Stimulated activated CD4-positive, alpha-beta T cell treated with anti-CD3 and anti-CD28 coated beads, Interleukin-2, amount 100 ng/mL, for 24 hours (primary cell): ENCODE measurements at places on chromosomes 5 and 9.

- no peak for DNase-seq
These were observed 193.6 kb upstream of the SMC2 start for GRCh38 chr9:103900466-103900865.

- DNase-seq, result no peak
These were observed 65.4 kb downstream of the ADCY2 start for GRCh38 chr5:7461371-7461770.

DNA sequence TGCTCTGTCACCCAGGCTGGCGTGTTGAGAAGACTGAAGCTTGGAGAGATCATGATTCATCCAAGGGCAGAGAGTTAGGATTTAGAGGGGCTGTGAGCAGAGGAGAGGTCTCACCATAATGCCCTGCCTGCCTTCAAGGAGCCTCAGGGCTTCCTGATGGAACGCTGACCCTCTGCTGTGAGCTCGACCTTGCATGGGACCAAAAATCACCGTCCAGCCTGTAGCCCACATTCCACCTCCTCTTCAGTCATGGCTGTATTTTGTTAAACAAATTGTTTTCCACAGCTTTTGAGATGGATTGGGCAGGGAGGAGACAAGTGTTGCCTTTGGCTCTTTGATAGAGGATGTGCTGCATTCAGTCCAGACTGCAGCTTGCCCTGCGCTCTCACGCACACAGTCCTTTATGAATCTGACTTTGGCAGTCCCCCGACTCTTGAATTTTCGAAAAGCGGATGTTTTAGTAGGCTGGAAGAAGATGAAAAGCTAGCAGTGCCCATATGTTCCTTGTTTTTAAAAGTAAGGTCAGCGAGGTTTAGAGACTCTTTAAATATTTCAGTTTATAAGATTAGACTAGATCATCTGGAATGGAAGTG is 79.5 kb downstream of the MVB12B start:
- DNase-seq, result no peak

GRCh38 chr5:52773342-52773741 is 14.4 kb upstream of the ITGA1 start:
- DNase-seq, result no peak

DNA sequence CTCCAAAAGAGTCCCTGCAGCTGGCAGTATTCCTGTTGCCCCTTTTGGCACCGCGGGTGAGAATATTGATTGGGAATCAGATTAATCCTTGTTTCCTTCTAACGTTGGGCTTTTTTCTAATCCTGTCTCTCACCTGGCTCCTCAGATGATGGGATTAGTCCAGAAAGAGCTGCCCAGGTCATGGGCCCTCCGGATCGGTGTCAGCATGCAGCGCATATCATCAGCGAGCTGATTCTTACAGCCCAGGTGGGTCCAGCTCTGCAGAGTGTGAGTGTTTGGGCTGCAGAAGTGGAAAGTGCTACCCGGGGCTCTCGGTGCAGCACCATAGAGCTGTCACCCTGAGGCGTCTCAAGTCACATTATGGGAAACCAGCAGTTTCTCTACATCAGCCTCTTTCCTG is 40.9 kb upstream of the PRDM12 start:
- DNase-seq, result no peak

GRCh38 chr5:55454282-55454681 is 80.5 kb downstream of the PLPP1 start:
- DNase-seq, result no peak
